Activated CD8-positive, alpha-beta T cell treated with anti-CD3 and anti-CD28 coated beads, Interleukin-2, amount 10 ng/mL, durations not matched to agents 7 days and 5 days (primary cell): ENCODE measurements at places on chromosomes 16 and 17.
A peak's percentile ranks its signal among the peaks of the same experiment; 100 is the strongest.

DNA sequence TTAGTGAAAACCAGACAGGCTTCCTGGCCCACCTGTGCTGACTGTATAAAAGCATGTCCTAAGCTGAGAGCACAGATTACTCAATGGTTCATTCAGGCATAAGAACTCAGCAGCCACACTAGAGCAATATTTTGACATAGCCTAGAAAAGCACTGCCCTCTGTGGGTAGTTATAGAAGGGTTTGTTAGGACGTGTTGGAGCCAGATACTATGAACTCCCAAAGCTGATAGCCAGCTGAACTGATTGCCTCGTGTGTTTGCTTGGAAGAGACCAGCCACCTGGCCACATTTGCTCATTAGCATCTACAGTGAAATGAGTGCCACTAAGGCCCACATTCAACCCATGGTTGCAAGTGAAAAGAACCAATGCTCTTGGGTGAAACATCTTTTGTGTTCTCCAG is 30.8 kb upstream of the ABCA5 start:
- no peak for DNase-seq

DNA sequence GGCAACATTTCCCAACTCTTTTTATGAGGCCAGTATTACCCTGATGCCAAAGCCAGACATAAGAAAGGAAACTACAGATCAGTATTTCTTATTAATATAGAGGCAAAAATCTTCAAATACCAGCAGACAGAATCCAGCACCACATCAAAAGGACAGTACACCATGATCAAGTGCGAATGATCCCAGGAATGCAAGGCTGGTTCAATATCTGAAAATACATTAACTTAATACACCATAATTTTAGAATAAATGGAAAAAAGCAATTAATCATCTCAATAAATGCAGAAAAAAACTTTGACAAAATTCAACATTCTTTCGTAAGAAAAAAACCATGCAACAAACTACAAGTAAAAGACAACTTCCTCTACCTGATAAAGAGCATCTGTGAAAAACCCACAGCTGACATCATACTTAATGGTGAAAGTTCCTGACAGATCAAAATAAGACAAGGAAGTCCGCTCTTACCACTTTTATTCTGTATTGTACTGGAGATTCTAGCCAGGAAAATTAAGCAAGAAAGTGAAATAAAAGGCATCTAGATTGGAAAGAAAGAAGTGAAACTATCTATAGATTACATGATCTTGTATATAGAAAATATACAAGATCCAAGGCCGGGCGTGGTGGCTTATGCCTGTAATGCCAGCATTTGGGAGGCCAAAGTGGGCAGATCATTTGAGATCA is 26.4 kb upstream of the MAPK3 start:
- no peak for DNase-seq

DNA sequence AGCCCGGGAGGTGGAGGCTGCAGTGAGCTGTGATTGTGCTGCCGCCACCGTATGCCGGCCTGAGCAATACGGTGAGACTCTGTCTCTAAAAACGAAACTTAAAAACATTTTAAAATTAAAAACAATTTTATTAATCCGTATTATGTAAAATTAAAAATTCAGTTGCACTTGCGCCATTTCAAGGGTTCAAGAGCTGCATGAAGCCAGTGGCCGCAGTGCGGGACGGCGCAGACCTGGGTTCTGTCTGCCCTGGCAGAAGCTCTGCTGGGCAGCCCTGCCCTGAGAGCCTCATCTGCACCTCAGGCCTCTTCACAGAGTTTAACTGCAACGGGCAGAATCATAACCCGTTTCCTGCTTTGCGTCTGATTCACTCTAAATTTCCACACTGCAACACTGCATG is 31.7 kb downstream of the TBC1D16 start:
- no peak for DNase-seq

DNA sequence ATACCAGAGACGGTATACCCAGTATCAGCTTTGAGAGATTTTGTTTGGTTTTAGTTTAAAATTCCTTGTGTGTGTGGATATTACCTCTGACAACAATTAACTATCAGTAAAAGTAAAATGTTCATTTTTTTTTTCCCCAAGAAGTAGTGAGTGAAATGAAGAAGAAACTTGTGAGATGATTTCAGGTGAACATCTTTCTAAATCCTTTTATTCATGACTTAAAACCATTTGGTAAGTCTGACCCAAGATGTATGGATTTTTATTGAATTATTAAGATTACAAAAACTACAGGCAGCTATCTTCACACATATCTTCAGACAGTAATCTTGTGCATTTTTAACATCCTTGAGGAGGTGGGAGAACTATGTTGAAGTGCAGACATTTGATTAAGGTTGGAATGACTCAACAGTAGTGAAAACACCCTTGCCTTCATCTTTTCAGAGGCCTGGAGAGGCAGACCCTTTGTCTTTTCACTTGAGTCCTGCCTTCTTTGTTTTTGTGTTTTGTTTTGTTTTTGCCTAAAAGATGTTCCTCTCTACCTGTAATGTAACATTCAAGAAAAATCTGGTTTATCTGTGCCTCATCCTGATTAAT is 240.3 kb upstream of the TBX2 start:
- no peak for DNase-seq

DNA sequence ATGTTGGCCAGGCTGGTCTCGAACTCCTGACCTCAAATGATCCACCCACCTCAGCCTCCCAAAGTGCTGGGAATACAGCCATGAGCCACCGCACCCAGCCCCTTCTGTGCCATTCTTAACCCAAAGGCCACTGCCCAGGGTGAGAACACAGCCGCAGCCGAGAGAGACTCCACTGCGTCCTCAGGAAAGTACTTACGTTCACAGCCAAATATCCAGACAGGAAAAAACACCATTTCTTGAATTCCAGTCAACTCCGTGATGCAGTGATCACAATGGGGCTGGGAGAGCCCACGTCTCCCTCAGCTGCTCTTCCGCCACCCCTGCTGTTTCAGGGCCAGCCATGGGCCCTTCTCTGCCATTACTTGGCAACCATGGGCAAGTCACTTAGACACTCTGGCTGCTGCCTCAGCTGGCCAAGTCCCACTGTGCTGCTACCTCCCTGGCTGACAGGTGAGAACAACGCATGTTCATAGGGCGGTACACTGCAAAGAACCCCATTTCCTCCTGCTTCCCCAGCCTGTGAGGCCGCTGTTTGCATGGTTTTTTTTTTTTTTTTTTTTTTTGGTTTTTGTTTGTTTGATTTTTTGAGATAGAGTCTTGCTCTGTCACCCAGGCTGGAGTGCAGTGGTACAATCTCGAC is 4.3 kb downstream of the CDIP1 start:
- no peak for DNase-seq

DNA sequence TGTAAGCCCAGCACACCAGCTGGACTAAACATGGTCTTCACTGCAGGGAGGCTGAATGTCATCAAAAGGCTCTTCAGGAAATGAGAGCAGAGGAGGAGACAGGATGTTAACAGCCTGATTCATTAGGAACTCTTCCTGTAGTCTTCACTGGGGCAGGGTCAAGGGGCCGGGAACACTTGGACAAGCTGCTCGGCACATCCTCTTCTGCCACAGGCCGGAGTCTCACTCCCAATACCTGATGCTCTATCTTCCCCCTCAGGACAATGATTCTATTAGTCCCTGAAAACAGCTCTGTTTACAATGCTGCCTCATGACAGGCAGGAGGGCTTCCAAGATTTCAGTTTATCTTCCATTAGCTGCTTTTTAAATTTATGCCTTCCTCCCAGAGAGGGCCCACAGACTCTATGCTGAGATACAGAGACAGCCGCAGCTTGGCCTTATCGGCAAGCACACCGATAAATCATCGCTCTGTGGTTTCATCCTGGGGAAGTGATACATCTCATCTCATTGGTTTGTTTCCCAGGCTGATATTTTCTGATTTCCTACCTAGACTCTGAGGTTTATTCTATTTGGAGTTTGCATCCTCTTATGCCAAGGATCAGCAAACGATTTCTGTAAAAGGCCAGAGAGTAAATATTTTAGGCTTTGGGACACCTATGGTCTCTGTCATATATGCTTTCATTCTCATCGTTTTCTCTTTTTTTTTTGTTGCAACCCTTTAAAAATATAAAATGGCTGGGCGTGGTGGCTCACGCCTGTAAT is 214.0 kb upstream of the ASIC2 start:
- no peak for DNase-seq

DNA sequence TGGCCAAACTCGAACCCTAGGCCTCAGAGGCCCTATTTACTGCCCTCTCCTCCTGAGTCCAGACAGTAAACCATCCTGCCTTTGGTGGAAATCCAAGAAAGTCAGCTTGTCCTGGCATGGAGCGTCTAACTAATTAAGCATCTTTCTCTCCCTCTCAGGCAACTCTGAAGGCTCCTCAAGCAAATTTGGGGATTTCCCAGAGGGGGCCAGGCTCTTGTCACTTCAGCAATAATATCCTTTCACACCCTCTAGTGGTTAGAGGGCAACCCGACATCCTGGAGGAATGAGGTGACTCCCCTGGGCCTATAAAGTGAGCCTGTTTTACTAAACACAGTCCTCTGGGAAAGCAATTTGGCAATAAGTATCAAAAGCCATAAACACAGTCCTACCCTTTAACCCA is 60.4 kb downstream of the NOG start:
- DNase-seq, result peak; percentile 60

DNA sequence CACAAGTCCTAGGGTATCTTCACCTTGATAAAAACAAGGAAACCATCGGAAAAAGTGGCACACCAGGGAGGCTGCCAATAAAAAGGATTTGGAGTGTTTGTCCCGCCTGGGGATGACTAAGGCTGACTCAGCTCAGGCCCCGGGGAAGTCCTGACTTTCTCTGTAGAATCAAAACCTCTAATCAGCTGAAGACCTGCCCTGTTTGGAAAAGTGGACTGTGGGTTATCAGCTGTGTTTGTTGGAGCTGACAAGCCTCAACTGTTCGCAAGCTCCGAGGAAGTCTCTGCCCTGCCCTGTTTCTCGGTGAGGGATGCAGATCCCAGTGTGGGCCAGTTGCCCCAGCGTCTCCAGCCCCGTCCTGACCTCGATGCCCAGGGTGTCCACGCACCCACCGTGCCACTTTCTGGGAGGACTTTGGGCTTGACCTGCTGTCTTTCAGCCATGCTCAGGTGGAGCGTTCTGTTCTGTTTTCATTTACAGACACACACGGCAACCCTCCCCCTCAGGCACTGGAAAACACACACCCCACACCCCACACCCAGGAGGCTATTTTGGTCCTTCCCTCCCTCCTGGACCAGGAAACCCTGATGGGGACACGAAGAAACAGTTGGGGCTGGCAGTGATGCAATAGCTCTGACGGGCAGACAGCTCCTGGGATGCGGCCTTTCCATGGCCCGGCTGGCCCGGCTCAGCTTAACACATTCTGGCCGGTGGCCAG is 27.6 kb upstream of the PITPNA start:
- DNase-seq, result no peak

- no peak for DNase-seq
Observed at GRCh38 chr16:84836234-84836647, 16.5 kb downstream of the CRISPLD2 start.

DNA sequence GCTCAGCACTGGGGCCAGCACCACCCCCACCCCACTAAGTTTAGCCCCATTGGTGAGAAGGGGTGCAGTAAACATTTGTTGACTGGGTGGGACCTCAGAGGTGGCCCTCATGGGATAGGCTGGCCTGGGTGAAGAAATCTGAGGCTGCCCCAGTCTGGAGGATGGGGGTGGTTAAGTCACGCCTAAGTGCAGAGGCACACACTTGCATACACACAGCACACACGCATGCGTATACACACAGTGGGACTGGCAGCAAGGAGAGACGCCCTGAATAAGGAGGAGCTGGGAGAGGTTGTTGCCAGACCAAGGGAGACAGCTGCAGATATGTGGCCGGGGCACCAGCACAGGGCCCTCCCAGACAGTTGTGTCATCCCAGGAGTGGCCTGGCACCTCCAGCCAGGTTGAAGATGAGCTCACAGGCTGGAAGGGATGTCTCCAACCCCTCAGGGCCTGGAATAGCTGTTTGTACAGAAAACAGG is 3.0 kb upstream of the BCAR1 start:
- DNase-seq, result no peak

DNA sequence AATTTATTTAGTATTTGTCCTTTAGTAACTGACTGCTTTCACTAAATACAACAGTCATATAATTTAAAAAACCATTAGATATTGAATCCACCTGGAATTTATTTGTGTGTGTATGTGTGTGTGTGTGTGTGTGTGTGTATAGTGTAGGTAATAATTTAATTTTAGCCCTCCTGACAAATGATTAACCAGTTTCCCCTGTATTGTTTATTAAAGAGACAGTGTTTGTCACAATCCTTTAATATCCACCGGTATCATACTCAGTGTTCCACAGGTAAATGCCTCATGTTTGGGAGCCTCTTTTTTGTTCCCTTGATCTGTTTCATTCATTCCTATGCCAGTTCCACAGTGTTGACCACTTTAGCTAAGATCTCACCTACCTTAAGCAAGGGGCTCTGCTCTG is 134.6 kb upstream of the IRX3 start:
- DNase-seq, result no peak

GRCh38 chr17:4908711-4909496 is 6.0 kb upstream of the CHRNE start:
- peak; percentile 87 for DNase-seq

DNA sequence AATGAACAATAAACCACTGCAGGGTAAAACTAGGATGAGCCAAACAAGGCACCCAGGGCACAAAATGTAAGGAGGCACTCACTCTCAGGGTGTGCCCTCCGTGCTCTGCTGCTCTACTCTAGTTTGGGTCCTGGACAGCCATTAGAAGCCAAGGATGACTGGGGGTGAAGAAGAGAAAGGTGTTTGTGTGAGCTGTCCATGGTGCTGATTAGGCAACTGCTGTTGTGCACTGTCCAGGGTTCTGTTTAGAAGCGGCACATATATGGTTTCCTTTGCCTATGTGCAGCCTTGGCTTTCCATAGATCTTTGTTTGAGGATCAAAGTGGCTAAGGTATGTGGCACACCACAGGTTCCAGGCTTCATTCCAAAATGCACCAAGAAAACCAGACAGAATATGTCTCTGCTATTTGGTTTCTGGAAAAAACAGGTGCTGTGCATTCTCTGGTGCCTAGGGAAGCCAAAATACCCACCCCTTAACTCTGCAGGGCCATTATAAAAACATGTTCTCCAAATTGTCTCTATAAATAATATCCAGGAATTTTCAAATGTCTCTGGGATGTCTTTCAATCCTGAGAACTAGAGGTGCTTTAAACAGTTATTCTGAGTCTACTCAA is 123.5 kb downstream of the CBLN1 start:
- peak; percentile 48 for DNase-seq
